ENCODE measurements at places on chromosomes 2 and 18.
A peak's percentile ranks its signal among the peaks of the same experiment; 100 is the strongest.

- DNase-seq, result no peak
These were observed 47.0 kb downstream of the EFEMP1 start for GRCh38 chr2:55876429-55877086.

DNA sequence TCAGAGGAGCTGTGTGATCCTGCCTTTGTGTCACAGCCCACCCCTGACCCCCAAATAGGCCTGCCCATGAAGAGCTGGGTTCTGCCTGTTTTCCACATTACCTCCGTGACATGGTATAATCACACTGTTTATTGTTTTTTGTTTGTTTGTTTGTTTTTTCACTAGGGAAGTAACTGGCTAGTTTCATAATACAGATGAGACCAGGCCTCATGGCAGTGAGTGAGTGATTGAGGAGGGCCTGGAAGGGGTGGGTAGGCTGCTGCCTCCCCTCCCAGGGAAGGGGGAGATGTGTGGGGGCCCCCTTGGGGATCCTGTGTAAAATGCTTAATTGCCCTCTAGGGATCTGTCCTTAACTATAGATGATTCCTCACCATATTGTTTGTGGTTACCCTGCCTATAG, 190.5 kb downstream of the LDLRAD4 start:
- DNase-seq, result no peak

DNA sequence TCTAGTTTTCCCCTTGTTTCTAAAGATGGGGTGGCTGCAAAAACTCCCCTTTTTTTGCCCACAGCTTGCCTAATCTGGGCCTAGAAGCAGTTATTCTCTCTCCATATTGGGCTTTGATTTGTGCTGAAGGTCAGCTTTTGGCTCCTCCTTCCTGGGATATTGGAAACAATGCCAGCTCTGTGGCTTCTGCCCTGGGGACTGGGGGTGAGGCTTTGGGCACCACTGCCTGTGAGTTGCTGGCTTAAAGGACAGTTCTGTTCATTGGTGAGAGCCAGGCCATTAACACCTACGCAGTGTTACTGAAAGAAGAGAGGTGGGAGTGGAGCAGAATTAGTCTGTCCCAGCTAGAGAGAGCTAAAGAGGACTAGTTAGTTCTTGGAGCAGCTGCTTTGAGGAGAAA, 4.3 kb downstream of the UBXN2A start:
- no peak for DNase-seq

DNA sequence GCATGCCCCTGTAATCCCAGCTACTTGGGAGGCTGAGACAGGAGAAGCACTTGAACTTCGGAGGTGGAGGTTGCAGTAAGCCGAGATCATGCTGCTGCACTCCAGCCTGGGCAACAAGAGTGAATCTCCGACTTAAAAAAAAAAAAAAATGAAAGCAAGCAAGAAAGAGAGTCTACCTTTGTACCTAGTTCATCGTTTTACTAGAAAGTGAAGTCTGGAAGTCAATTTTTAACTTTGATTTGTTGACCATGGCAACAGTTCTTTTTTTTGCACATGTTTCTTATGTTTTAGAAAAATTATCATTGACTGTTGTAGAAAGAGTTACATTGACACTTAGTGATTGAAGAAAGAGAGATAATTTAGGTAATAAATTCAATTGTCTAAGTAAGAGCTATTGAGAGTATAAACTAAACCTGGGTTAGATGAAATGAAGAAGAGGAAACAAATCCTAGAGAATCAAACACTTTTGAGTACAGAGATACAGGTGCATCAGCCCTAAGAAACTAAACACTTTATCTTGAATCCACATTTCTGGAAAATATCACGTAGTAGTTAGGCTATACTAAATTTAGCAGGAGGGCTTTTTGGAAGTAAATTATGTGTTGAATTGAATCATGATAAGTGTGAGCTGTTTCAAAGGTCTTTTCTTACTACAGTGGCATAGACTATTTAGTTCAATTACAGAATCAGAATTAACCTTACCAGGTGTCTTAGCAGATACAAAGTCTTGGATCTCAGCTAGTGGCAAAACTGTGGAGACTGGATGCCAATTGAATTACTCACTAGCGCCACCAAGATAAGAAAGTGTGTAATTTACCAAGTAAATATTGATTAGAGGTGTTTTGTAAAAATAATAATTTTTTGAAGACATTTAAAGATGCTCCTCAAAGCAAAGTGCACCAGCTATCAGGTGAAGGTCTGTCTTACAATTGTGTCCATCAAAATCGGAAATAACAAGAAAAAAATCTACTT, 303.4 kb upstream of the NRXN1 start:
- DNase-seq, result no peak

- no peak for DNase-seq
These were observed 997.4 kb upstream of the PIK3C3 start for GRCh38 chr18:40957533-40958070.

GRCh38 chr2:138298900-138299299, 202.7 kb upstream of the SPOPL start:
- no peak for DNase-seq

- peak; percentile 90 for DNase-seq
These were observed 103.7 kb downstream of the LPIN1 start for GRCh38 chr2:11850082-11850481.

GRCh38 chr2:191122638-191123294, 28.0 kb downstream of the STAT4 start:
- no peak for DNase-seq

DNA sequence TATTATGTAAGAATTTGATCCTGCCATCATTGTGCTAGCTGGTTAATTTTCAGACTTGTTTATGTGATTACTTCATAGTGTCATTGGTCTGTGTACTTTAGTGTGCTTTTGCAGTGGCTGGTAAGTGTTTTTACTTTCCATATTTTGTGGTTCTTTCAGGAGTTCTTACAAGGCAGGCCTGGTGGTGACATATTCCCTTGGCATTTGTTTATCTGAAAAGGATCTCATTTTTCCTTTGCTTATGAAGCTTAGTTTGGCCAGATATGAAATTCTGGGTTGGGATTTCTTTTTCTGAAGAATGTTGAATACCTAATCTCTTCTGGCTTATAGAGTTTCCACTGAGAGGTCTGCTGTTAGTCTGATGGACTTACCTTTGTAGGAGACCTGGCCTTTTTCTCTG, 72.8 kb upstream of the MC4R start:
- DNase-seq, result no peak

GRCh38 chr2:88147145-88147544, 19.3 kb upstream of the FABP1 start:
- DNase-seq, result no peak

GRCh38 chr2:232960862-232961261, 52.2 kb downstream of the NGEF start:
- no peak for DNase-seq

DNA sequence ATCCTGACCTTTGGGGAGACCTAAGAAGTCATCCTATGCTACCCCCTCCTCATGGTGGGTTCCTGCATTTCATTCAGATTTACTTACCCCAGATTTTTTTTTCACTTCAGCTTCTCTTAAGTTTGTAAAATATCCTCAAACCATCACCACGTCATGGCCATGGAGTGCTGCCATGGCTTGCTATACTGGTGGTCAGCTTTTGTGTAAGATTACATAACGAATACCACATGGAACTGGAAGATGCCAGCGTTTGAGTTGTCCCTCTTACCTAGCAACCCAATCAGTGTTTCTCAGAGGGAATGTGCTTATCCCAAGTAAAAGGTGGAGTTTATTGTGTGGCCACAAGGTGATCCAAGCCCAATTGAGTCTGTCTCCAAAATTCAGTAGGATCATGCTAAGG, 148.6 kb upstream of the ALPP start:
- no peak for DNase-seq

GRCh38 chr2:47708801-47709499, 74.0 kb upstream of the MSH6 start:
- DNase-seq, result no peak

GRCh38 chr2:27921880-27922547, 31.5 kb downstream of the BABAM2 start:
- no peak for DNase-seq

DNA sequence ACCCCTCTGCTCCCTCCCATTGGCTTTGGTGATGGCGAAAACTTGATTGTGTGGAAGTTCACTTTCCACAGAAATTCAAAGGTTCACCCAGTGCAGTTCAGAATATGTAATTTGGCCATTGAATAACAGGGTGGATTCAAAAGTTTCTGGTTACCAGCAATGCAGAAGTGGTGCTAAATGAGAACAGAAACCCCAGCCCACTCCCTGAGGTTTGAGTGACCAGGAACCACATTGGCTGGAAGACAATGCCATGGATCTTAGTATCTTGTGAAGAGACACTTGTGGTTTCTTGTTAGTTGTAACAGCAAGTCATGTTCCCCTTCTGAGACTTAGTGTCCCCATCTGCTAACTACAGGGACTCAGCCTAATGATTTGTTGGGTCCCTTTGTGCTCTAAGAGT, 49.8 kb downstream of the QPCT start:
- DNase-seq, result no peak

DNA sequence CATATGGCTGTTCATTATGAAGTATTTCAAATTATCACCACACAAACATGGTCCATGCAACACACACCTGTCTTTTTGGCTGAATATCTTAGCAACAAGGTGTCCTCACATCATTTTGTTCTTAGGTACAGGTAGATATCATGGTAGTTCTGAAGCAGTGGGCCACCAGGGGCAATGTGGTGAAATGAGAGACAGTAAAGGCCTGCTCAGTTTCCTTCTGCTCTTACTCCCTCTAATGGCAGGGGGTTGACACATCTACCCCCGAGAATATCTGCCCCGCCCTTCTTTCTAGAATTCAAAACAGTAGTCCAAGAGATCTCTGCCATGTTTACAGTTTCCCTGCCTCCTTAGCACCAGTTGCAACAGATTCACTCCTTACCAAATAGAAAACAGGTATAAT, 147.0 kb upstream of the KLHL14 start:
- DNase-seq, result no peak

DNA sequence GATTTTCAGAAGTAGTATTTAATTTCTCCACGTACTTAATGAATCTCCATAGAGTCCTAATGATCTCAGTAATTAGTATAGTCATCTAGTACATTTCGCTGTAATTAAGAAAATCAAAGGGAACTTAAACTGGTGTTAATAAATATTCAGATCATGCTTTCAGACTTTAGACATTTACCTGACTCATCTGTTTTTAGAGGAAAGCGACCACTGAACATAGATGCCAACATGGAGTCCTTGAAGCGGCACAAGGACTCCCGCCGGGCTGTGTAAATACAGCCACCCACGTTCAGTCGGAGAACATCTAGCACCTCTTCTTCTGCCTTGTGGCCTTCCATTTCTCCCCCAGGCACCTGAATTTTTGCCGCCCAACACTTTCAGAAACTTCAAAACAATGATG, 3.2 kb downstream of the KCTD18 start:
- no peak for DNase-seq

GRCh38 chr18:73879766-73880165, 267.9 kb downstream of the FBXO15 start:
- no peak for DNase-seq

GRCh38 chr2:11357428-11357972, 13.1 kb upstream of the ROCK2 start:
- no peak for DNase-seq

DNA sequence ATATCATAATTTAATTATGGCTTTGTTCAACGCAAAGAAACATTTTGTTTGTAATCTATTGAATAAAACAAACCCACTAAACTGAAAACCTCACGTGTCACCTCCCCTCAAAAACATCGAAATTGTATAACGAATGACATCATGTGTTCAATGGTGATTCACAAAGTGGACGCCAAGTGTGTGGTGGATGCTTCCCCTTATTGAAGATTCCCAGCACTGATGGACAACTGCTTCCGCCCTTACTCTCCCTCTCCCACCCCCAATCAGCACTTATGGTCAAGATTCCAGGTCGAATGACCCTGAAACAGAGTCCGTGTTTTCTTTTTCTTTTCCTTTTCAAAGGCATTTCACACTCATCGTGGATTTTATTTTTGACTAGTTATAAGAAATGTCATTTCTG, 383.0 kb upstream of the SMIM21 start:
- no peak for DNase-seq

DNA sequence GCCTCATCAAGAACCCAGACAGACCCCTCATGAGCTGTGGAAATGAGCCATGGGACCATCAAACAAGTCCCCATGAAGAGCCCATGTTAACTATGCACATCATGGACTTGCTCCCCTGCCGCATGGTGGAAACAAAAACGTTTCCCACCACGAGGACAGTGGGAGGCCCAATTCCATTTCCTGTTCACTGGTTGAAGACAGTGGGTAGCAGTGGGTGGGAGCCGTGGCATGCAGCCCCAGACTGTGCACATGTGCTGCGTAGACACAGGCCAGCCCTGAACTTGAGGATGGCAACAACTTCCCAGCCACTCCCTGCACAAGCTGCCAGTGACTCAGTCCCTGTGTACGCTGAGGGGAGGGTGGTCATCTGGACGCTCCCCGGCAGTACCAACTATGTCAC, 108.4 kb upstream of the LMAN1 start:
- no peak for DNase-seq

- no peak for DNase-seq
These were observed 255.4 kb upstream of the CDH2 start for GRCh38 chr18:28432339-28432738.

- DNase-seq, result no peak
These were observed 142.0 kb downstream of the PRKCE start for GRCh38 chr2:45793305-45793962.

- no peak for DNase-seq
These were observed 235.4 kb upstream of the SLC14A2 start for GRCh38 chr18:45379903-45380302.

- DNase-seq, result no peak
These were observed 30.3 kb downstream of the PROC start for GRCh38 chr2:127448526-127448925.

- DNase-seq, result no peak
These were observed 35.1 kb downstream of the MAPK4 start for GRCh38 chr18:50594942-50595341.

- no peak for DNase-seq
These were observed 297.7 kb downstream of the PLCL1 start for GRCh38 chr2:198102120-198102519.

DNA sequence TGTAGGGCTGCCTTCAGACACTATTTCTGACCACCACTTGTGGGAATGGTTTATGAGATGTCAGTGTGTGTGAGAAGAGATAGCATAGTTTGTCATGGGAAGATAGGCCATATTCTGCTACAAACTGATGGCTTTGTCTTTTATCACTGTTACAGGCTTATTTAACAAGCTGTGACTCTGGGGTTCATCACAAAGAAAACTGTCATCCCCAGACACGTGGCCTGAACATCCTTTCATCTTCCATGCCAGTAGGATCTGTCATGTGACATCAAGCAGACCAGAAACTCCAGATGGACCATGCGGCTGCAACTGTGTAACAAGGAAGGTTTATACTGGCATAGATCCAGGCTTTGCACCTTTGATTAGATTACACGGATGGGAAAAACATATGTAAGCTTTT, 128.6 kb upstream of the KCNH7 start:
- no peak for DNase-seq

- DNase-seq, result no peak
These were observed 312.6 kb upstream of the GALNT5 start for GRCh38 chr2:156944871-156945270.

GRCh38 chr2:233416706-233417105, 62.4 kb downstream of the DGKD start:
- no peak for DNase-seq

- DNase-seq, result peak; percentile 75
These were observed 21.9 kb upstream of the RNF149 start for GRCh38 chr2:101330253-101330933.
